Activated CD4-positive, alpha-beta T cell treated with anti-CD3 and anti-CD28 coated beads, Interleukin-2, Interleukin-4, amounts not matched to agents 100 ng/mL and 50 ng/mL, durations not matched to agents 16 hours and 8 hours (primary cell): ENCODE measurements at places on chromosomes 5 and 9.

DNA sequence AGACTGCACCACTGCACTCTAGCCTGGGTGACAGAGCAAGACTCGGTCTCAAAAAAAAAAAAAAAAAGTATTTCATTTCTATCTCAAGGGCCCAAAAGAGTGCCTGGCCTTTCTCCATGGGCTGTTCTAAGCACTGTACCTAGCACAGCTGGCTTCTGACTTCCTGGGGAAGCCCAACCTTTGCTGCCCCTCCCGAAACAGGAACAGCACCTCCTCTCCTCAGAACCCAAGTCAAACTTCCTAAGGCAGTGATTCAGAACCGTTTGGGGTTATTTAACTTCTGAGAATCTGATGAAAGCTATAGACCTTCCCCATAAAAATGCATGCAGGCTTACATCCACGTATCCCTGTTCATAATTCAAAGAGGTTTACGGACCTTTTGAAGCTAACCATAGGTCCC, 57.8 kb downstream of the NRG2 start:
- DNase-seq: no peak

DNA sequence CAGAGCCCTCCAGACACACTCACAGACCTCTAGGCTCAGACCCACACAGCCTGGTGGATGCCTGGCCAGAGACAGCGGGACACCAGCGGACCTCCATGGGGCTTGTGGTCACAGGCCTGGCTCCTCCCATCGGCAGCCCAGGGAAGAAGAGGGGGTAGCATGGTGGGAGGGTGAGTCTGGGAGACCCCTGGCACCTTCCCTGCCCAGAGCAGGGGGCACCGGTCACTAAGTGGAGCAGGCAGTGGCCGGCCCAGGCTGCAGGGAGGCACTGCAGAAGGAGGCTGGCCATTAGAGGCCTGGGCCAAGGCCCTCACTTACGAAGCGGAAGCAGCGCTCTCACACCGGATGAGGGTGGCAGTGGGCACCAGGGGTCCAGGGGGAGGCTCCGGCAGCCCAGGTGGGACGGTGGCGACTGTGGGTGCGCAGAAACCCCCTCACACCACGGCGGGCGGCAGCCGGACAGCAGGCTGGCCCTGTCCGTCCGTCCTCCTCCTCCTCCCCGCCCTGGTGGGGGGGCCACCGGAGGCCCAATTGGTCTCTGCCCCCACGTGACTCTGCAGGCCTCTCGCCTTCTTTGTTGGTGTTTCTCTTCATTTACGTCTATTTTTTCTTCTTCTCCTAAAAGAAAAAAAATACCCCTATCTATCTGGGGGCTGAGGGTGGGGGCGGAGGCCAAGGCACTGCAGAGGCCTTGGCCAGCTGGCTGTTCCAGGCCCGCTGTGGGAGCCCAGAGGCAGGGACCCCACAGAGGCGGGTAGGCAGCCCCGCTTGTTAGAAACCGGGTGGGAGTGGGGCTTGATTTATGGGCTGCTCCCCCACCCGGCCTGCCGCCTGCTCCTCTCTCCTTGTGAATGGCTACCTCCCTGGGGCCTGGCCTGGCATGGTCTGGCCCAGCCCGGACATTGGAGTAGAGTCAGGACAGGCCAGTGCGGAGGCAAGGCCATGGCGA, at the start of gene NR5A1:
TSS of gene NR5A1 (minus strand) at position 469 of the 949 bp plus-strand sequence. CDS start 4,004 bp downstream, outside the sequence.
- DNase-seq: no peak

- no peak for DNase-seq
Observed at GRCh38 chr5:59212596-59212995, 629.7 kb downstream of the RAB3C start.

- no peak for DNase-seq
Observed at GRCh38 chr9:12968093-12968492, 193.3 kb downstream of the LURAP1L start.

DNA sequence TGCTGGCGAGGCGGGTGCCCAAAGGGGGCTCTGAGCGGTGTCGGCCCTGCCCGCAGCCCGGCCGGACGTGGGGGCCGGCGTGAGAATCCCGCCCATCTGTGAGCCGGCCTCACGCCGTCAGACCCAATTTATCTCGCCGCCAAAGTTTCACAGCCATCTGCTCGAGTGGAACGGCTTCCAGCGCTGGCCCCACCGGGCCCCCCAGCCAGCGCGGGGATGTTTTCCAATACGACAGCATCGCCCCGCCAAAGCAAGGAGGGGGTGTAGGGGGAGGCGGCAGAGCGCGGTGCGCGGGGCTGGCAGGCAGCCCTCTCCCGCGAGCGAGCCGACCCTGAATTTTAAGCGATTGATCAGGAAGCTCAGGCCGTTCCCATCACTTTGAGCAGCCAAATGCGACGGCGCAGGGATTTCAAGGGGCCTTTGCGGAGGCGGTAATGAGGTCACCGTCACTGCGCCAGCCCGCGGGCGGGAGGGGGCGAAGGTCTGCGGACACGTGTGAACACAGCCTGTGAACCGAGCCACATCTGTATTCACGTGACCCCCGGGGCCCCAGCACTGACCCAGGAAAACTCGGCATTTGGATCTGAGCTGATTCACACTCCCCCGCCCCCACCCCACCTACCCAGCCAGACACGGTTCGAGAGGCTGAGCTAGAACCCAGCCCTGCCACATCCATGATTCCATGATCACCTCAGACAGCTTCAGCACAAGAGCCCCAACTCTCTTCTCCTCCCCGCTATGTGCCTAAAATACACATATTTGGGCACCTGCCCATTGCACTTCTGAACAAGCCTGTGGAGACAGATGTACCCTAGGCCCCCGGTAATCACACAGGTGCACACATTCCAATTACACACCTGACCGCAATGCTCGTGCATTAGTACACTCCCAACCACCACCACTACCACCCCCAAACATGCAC, 47.8 kb upstream of the PSD2 start:
- no peak for DNase-seq

DNA sequence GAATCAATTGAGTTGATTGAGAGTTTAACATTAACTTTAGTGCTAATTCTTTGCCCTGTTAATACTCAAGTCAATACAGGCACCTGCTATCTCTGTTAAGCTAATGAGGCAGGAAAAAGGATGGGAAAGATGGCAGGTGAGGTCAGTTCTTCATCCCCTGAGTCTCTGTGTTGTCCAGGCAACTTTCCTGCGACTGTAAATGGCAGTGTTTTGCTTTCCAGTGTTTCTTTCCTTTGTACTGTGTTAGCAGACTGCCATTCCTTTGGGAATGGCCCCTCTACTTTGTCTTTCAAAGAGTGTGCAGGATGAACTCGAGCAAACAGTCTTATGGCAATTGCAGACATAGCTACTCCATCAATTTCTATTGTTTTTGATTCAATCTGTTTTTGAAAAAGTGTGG, 202.2 kb upstream of the VLDLR start:
- DNase-seq: no peak

- DNase-seq: no peak
Observed at GRCh38 chr5:10977011-10977410, 216.0 kb upstream of the DAP start.

GRCh38 chr5:132981288-132981687, 17.9 kb upstream of the AFF4 start:
- no peak for DNase-seq

GRCh38 chr5:105695941-105696340, 1974.8 kb downstream of the EFNA5 start:
- no peak for DNase-seq

- DNase-seq: peak; percentile 47
Observed at GRCh38 chr5:14593326-14594021, 11.9 kb downstream of the OTULINL start.

- no peak for DNase-seq
Observed at GRCh38 chr5:74888117-74888516, 21.9 kb upstream of the FAM169A start.

- no peak for DNase-seq
Observed at GRCh38 chr9:100879884-100880283, 148.6 kb upstream of the PLPPR1 start.

DNA sequence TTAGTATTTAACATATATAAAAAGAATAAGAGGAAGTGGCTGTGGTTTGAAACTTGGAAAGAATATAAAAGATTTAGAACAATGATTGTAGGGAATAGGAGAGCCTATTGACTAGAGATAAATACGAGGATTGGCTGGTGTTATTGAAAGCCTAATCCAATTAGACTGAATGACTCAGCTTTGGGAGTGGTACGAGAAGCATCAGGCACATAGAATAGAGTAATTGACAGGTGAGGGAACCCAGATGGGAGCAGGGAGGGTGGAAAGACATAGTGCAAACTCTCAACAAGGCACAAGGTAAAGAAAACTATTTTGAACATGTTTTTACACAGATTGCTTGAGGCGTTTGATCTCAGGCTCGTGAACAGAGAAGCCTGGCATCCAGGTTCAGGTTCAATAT, 338.9 kb upstream of the KLF9 start:
- DNase-seq: no peak

GRCh38 chr5:169856571-169856970, 123.7 kb downstream of the INSYN2B start:
- peak; percentile 46 for DNase-seq

DNA sequence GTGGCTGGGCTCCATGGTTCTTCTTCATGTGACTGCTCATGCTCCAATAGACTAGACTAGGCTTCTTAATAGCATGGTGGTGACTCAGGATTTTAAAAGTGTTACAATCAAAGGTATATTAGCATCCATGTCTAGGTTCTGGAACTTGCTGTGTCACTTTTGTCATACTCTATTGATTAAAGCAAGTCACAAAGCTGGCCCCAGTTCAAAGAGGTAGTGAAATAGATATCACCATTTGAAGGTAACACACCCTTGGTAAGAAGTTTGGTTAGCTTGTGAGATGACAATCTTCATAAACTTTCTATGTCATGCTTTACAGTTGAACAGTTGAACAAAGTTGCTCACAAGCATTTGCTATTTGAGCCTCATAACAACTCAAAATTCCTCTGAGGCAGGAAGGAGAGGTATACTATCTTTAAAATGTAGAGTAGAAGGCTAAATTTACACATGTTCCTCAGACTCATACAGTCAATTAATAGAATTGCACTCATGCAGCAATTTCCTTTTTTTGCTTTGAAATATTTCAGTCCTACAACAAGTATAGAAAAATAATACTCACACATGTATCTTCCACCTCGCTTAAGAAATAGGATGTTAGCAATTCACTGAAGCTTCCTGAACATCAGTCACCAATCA, 56.8 kb upstream of the TMEM252 start:
- DNase-seq: no peak

DNA sequence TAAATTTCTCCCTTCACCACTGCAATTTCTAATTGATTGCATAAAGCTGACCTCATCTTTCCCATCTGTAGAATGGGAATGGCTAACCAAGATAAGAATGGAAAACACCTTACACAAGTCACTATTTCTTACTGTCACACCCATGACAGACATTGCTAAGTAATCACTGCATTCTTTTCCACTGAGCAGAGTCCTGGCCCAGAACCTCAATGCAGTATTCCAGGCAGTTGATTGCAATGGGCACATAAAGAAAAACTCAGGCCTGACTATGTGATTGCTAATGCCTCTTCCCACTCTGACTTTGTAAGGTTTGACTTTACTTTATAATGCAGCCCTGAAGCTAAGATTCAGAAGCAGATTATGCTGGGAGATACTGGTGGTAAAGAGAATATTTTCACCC, 29.3 kb downstream of the TRIM32 start:
- DNase-seq: no peak

DNA sequence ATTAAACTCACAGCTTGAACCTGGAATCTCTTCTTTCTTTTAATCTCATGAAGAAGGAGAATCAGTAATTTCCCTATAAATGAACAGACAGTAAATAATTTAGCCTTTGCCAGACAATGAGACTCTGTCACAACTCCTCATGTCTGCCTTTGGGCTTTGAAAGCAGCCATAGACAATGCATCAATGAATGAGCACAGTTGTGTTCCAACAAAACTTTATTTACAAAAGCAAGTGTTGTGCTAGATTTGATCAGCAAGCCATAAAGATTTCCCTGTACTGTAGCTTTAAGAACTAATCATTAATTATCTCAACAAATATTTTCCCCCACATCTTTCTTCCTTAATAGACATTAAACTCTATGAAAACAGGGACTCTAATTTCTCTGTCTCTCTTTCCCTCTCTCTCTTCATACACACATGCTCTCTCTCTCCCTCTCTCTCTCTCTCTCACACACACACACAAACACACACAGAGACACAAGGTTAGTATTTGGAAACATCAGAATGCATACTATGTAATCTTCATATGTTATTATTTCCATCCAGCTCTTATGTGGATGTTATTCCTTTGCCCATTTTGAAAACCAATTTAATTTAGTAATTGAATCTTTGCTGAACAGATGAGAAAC, 1209.8 kb upstream of the CDH6 start:
- no peak for DNase-seq

- peak; percentile 93 for DNase-seq
Observed at GRCh38 chr5:111254613-111255012, 30.4 kb downstream of the CAMK4 start.

GRCh38 chr5:31007672-31008071, 185.8 kb upstream of the CDH6 start:
- DNase-seq: no peak

GRCh38 chr9:121776739-121777637, 125.6 kb downstream of the DAB2IP start:
- no peak for DNase-seq

GRCh38 chr9:123318202-123318601, 37.8 kb upstream of the CRB2 start:
- DNase-seq: peak; percentile 68

- no peak for DNase-seq
Observed at GRCh38 chr5:136114414-136115125, 18.1 kb upstream of the SMAD5 start.

DNA sequence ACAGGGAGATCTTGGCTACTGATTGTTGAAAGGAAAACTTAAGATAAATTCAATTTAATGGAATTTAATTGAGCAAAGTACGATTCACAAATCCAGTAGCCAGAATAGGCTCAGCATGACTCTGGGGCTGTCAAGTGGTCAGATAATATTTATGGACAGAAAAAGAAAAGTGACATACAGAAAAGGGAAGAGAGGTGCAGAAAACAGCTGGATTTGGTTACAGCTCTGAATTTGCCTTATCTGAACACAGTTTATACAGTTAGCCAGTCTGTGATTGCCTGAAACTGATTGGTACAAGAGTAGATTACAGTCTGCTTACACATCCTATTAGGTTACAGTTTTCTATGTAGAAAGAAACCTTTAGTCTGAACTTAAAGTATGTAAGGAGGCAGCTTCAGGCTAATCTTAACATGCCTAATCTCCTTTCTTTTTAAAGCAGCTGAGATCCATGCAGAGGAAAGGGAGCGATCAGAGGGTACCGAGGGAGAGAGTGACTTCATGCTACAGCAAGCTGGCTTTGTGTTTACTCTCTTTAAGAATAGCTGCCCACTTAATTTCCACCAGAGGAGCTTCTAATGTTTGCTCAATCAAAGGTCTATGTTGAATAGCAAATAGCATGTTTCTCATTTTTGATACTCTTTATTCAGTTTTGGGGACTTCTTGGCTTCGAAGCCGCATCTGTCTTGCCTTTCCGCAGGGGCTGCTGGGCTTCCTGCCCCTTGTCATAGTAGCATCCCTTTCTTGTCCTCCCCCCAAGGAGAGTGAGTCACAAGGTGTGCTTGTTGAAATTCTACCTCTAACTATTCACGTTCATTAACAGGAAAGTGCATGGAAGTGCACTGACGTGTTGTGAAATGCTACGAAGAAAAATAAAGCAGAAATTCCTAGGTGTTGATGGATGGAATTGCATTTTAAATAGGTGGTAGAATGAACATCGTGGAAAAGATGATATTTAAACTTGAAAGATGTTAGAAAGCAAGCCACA, 761.2 kb downstream of the TAF11L14 start:
- DNase-seq: no peak

- peak; percentile 30 for DNase-seq
Observed at GRCh38 chr9:34684145-34684544, 6.9 kb downstream of the CCL19 start.

GRCh38 chr5:14250084-14250695, 107.0 kb downstream of the TRIO start:
- DNase-seq: no peak

- DNase-seq: no peak
Observed at GRCh38 chr5:57157666-57158065, 16.2 kb upstream of the GPBP1 start.
